ENCODE measurements at places on chromosomes 1 and 21.

- no peak for DNase-seq
Measured at GRCh38 chr1:73034271-73034670, 751.9 kb upstream of the NEGR1 start.

- no peak for DNase-seq
Measured at GRCh38 chr1:21955501-21956281, 18.6 kb upstream of the HSPG2 start.

DNA sequence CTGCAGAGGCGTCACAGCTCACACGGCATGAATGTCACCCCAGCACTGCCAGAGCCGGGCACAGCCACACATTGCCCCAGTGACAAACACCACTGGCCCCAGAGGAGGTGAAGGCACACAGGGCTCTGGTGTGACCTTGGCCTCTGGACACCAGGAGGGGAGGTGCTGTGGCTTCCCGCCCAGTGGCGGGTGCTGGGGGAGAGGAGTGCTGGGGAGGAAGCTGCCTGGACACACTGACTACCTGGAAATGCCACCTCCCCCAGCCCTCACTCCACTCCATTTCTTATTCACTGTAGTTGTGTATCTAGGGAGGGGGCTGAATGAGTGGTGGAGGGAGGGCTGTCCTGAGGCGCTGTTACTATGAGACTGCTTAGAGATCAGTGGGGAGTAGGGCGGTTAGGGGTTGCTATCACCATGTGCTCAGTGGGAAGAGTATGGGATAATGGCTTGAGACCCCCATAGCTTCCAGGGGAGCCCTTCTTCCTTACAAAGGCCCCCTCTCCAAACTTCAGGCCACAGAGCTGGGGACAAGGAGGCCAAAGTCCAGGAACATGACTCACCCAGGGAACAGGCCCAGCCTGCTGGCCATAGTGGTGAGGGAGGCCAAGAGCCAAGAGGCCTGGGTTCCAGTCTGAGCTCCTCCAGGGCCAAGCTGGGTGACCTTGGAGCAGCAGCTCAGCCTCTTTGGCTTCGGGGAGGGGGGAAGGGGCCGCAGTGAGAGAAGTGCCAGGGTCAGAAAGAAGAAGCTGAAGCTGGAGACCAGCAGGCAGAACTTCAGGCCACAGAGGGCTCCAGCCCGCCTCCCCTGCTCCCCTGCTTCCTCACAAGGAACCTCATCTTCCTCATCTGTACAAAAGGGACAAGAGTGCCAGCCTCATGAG, 40.1 kb downstream of the AHDC1 start:
- no peak for DNase-seq

DNA sequence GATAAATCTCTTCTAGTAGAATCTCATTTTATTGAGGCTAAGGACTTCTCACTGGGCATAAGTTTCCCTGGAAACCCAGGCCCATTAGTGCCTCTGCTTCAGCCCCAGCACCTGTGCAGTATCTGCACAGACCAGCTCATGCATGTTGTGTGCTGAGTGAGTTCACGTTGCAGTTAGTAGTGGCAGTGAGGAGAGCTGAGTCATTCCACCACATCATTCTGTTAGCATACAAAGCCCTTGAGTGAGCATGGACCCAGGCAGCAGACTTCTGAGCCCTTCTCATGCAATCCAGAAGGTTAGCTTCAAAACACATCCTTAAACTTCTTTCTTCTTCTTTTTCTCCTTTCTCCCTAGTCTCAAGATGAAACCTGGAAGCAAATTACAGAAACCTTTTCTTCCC, 45.8 kb upstream of the NTPCR start:
- DNase-seq, result peak; percentile 66

GRCh38 chr1:7380712-7381111, 390.4 kb upstream of the VAMP3 start:
- DNase-seq, result no peak

GRCh38 chr1:216682752-216683151, 40.5 kb downstream of the ESRRG start:
- no peak for DNase-seq

Data from fibroblast of skin of right biceps (primary cell).